ENCODE measurements at places on chromosomes 5 and 9.

DNA sequence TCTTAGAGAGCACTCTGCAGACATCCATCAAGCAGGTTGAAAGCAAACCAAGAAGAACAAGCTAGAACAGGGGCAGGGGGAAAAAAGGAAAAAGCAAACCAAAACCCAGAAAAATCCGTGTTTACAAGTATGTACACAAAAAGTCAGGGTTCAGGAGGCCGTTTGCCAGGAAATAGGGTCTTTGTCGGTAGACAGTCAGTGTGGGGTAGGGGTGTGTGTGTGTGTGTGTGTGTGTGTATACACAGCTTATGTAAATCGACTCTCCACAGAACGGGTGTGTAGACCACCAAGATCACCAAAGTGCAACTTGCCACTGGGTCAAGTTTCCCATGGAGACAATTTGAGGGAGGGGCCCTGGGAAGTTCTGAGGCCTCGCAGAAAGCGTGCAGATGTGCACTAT is 13.1 kb downstream of the SPRY4 start:
- no peak for DNase-seq

DNA sequence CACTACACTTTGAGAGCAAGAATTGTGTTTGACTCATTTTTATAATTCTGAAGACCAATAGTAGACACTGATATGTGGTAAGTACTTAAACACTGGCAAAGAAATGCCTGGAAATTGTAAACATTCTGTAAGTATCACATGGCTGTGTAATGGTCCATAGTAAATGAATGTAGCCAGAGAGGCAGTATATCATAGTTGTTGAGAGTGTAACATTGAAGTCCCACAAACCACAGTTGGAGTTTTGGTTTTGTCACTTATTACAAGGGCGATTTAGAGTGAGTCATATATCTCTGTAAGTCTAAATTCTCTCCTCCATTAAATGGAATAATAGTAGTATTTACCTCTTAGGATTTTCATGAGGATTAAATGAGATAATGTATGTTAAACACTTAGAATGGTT is 181.1 kb upstream of the MEF2C start:
- no peak for DNase-seq

- no peak for DNase-seq
Observed at GRCh38 chr5:80238097-80238496, 17.8 kb downstream of the SERINC5 start.

DNA sequence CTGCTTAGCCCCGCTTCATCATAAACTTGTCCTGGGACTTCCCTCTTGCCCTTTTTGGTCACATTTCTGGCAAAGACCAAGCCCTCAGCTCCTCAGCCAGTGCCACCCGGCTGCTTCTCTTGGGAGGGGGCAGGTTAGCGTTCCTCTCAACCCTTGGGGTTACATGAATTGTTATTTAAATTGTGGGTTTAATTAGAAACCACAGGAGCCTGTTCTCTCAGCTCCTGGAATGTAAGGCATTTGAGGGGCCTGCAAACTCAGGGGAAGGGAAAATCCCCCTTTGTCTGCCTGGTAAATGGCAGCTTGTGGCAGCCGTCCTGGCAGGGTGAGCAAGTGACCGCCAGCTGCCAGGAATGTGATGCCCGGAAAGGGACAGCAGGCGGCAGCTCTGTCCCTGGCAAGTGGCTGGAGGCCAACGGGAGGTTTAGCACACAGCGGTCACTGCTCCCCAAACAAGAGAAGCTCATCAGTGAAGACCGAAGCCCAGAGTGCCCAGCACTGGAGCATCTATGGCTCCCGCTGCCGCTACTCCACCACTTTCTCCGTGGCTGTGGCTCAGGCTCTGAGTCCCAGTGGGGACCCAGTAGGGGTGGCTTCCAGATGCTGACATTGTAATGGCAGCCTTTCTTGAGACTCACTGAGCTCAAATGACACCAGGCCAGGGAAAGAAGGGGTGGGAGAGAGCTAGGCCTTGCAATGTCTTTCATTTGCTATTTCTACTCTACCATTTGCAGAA is 51.7 kb downstream of the SHB start:
- DNase-seq = no peak

GRCh38 chr5:170479484-170479883 is 24.3 kb upstream of the KCNIP1 start:
- DNase-seq = no peak

- no peak for DNase-seq
Observed at GRCh38 chr5:124622851-124623250, 123.6 kb downstream of the ZNF608 start.

GRCh38 chr9:130699047-130699446 is 5.5 kb downstream of the EXOSC2 start:
- no peak for DNase-seq

DNA sequence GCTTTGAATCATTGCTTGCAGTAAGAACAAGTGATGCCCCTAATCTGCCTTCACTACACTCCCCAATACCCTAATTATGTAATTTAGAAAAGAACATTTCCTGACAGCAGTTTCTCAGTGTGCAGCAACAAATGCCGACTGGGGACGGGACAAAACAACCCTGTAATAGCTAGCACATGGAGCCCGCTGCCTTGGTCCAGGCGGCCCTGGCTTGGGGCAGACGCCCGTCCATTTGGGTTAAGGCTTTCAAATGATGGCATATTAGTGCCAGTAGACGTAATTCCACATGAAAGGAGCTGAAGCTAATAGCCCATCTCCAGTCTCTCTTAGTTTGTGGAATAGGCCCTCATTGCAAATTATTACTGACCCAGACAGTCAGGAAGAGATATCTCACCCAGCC is 150.6 kb upstream of the PITX1 start:
- no peak for DNase-seq

DNA sequence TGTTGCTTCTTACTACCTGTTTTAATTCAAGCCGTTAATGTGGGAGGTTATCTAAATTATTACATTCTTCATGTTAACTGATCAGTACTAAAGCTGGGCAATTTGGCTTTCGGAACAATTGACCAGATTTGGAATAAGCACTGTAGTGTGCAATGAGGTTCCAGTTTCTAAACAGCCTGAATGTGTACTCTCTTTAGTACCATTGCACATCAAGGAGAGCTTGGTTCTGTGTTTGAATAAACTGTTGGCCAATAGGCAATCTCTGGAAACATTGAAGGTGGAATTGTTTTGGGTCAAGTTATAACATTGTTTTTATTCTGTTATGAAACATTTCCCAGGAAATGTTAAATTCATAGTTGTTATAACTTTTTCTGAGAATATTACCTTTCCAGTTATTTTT is 105.2 kb downstream of the PBX3 start:
- DNase-seq = no peak

- DNase-seq = no peak
Observed at GRCh38 chr5:160471761-160472160, 50.1 kb downstream of the PTTG1 start.

- DNase-seq = peak; percentile 49
Observed at GRCh38 chr5:112921026-112921832, 798 bp downstream of the REEP5 start.

- DNase-seq = no peak
Observed at GRCh38 chr5:35117967-35118366, 70.2 kb upstream of the AGXT2 start.

DNA sequence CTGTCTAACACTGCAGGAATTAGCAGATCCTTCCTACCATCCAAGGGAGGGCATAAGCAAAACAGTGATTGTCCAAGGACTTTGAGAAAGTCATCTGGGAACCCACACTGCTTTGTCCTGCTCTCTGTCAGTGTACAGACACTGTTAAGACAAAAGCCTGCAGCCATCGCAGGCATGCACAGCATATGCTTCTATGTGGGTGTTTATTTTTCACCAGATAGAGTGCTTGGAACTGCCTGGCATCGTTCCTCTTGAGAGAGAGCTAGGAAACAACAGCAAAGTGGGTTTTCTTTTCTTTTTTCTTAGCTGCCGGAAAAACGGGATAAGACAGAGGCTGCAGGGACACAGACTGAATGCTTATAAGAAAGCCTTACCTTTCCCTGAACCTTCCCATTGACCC is 212.3 kb downstream of the ICE1 start:
- no peak for DNase-seq

DNA sequence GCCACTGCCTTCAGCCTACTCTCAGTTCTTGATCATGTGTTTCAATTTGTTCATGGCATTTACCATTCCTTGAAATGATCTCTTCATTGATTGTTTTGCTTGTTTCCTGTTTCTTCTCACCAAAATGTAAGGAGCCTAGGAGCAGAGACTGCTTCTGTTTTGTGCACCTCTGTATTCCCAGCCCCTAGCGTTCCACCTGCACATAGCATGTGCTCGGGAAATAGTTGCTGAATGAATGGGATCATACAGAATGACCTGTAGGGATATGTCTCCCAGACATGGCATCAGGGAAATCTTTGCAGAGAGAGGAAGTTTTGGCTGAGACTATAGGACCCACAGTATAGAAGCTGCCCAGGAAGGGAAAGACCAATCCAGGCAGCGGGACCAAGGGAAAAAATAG is 6.2 kb upstream of the CERCAM start:
- no peak for DNase-seq

- no peak for DNase-seq
Observed at GRCh38 chr5:168934169-168934568, 355.0 kb upstream of the PANK3 start.

- DNase-seq = no peak
Observed at GRCh38 chr5:136046246-136046645, 17.5 kb downstream of the TGFBI start.

DNA sequence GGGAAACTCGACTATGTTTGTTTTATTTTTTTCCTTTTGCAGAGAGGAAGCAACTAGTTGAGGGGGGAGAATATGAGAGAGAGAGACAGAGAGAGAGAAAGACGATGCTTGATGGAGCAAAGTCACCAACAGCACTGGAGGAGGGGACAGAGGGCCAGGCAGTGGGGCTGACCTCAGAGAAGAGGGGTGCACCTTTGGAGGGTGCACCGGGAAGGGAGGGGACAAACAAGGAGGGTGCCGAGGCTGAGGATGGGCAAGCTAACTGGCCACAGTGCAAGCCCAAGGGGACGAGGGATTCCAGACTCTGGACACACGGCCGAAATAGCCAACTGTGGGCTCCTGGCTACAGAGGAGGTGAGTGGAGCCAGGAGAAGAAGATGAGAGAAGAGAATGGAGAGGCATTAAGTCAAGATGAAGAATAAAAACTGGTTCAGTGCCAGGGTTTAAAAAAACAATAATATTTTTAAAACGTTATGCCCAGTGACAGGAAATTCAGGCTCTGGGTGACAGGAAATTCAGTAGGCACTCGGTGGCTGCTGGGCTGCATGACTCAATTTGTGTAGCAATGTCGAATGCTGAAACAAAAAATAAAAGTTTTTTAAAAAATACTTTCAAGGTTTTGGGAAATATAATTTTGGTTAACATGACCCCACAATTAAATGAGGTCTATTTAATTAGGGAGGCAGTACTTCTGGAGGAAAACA is 13.3 kb upstream of the GLRX start:
- DNase-seq = peak; percentile 30

- no peak for DNase-seq
Observed at GRCh38 chr9:124282442-124283227, 24.9 kb downstream of the NEK6 start.

- no peak for DNase-seq
Observed at GRCh38 chr9:77667151-77667550, 19.0 kb upstream of the GNA14 start.

DNA sequence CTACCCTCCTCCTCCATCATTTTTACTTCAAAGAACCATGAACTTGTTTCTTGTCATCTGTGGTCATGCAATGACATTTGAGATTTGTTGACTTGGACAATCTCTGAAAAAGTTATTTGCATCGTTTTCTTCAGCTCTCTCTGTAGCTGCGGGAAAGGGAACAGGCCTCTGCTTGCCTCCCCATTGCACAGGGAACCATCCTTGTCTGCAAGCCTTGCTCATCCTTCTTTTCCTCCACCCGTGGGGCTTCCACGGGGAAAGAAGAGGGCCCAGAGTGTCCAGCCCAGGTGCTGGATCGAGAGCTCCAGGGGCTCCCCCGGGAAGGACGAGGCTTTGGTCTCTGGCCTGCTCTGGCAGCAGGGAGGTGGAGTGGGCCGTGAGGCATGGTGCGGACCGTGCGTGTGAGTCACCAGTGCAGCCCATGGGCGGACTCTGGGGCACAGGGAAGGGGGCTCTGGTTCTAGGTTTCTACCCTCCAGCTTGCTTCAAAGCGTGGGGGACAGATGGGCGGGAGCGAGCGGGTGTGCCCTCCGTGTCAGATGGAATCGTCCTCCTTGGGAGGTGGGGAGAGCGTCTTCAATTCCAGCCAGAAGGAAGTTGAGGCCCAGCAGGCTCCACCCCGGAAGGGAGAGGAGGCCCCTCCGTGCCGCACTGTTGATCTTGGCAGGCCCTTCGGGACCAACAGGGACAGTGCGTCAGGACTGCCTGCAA is 6.0 kb upstream of the IRX4 start:
- no peak for DNase-seq

DNA sequence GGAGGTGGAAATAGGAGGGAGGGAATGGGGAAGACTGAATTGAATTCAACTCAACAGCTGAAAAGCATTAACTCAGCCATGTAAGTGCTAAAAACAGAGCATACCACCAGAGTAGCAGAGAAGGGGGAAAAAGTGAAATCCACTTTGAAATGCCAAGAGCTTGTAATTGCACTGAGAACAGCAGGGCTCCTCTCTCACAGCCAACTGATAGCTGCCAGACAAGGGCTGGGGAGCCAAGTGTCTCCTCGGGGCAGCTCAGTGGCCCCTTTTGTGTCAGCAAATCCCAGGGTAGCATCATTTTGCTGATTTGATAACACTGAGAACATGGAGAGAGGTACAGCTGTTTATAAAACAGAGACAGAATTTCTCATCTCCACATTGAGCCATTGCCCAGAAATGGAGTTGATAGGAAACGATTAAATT is 182.5 kb downstream of the FRMD3 start:
- no peak for DNase-seq

DNA sequence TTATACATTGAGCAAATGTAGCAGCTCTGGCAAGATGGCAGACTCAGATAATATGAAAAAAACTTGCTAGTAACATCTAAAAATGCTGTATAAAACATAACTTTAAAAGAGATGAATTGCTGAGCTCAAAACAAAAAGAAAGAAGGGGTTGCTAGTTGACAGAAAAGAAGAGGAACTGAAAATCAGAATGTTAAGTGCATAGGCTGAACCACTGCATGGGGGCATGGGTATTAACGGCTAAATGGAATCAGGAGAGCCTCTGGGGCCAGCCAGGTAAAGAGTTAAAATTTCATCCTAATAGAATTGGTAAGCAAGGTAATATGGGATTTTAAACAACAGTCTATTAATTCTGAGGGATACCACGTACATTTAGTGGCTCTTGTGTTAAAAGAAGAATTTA is 146.8 kb downstream of the SMC2 start:
- DNase-seq = no peak

DNA sequence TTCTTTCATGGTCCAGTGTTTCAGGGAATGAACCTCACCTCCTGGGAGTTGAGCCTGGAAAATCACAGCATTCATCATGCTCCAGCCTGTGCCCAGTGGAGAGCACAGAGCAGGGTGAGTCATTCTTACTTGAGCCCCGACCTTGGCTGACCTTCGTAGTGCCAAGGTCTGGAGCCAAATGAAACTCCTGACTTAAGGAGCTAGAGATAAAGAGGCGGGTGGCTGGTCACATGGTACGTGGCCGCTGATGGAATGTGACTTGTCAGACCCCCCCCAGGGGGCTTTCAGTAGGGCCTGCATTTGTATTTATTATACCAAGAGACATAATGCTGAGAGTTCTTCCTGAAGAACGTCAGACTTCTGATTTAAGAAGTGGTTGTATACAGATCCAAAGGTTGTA is 15.0 kb upstream of the PIP5K1B start:
- DNase-seq = no peak
